ENCODE measurements at places on chromosomes 5 and 9. TPM values are rescaled to one million over a fixed set of nuclear protein-coding genes. Genes with fewer than 3 reads are reported as not detected.

PHF24 gene
- total RNA-seq, result not detected

C9 gene
- not detected for total RNA-seq

OCLN gene
- 45.6 TPM for total RNA-seq

CCL21 gene
- total RNA-seq, result not detected

- no peaks in the 10 kb centered on the region for H3K4me1 ChIP-seq
- no peak overlapping the region for H3K27ac ChIP-seq
- no peaks in the 10 kb centered on the region for H3K27me3 ChIP-seq
- no peak overlapping the region for H3K4me3 ChIP-seq
- H3K36me3 ChIP-seq, result no peaks in the 10 kb centered on the region
Observed at GRCh38 chr9:129514891-129515290, 106.0 kb downstream of the C9orf50 start.

GRCh38 chr5:93141969-93142368 lies 439.1 kb downstream of the NR2F1-AS1 start:
- H3K4me1 ChIP-seq, result peaks cover 6% of the 10 kb centered on the region
- no peak for DNase-seq
- no peaks in the 10 kb centered on the region for H3K36me3 ChIP-seq
- no peaks in the 10 kb centered on the region for H3K27me3 ChIP-seq
- no peak overlapping the region for H3K27ac ChIP-seq
- H3K4me3 ChIP-seq, result no peak overlapping the region

DNA sequence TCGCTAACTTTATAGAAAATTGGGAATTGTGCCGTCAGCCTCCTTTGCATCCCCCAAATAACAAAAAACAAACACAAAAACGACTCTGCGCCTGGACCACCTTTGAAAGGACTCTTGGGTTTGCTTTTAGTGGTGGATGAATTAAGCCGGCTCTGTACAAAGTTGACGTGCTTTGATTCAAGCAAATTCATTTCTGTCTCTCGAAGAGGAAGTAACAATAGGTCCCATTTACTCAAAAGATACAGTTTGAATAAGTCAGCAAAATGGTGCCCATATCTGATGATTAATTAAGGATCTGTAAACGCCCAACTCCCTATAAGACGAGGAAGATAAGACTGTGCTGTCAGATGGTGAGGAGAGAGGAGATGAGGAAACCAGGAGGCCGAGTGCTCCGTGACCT lies 67.8 kb downstream of the AK8 start:
- no peak overlapping the region for H3K27ac ChIP-seq
- H3K36me3 ChIP-seq, result no peaks in the 10 kb centered on the region
- no peaks in the 10 kb centered on the region for H3K4me1 ChIP-seq
- H3K4me3 ChIP-seq, result no peak overlapping the region

- no peak overlapping the region for H3K27ac ChIP-seq
- no peak overlapping the region for H3K4me3 ChIP-seq
- no peaks in the 10 kb centered on the region for H3K36me3 ChIP-seq
- DNase-seq, result no peak
Observed at GRCh38 chr9:14433351-14434157, 119.6 kb upstream of the NFIB start.

GRCh38 chr5:72338689-72339209 lies 18.6 kb downstream of the PTCD2 start:
- no peak overlapping the region for H3K4me3 ChIP-seq
- no peak overlapping the region for H3K27ac ChIP-seq
- peaks cover 40% of the 10 kb centered on the region for H3K36me3 ChIP-seq
- H3K27me3 ChIP-seq, result no peaks in the 10 kb centered on the region
- H3K4me1 ChIP-seq, result no peaks in the 10 kb centered on the region
- DNase-seq, result no peak
